ENCODE measurements at places on chromosomes 1 and 21.

DNA sequence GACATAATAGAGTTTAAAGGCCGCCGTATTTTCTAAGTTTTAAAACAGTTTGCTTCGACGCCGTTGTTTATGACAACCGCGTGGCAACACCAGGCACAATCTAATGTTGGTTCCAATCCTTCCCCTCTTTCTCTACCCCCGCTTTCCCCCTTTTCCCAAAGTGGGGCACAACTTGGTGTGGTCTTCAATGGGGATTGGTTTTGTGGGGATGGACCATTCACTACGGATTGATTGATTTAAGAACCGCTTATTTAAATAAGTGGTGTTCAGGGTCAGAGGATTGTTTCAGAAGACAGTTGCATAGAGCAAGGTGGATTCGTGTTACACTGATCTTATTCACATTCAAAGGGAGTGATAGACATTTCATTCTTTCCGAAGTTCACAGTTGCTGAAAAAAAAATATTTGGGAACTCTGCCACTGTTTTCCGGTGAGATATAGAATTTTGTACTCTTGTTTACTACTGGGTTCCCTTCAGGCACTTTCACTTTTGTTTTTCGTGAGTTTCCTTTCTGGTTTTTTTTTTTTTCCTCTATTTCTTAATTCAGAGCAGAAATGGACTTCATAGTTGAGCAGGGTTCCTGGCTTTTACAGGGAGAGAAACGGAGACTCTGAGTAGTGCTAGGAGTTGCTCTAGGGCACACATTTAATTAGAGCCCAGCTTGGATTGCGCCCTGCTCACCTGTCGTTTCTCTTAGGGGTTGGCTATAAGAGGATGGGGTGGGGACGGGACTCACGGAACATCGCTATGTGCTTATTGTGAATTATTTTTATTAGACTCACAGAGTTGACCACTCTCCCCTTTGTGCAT, 79.6 kb upstream of the AK4 start:
- peak; percentile 15 for DNase-seq

- DNase-seq, result no peak
Measured at GRCh38 chr1:35923791-35924221, 7.1 kb upstream of the AGO3 start.

- no peak for DNase-seq
Measured at GRCh38 chr1:74513411-74514300, 1.2 kb upstream of the LRRC53 start.

GRCh38 chr1:28512058-28512611, 6.3 kb downstream of the RCC1 start:
- DNase-seq, result no peak

DNA sequence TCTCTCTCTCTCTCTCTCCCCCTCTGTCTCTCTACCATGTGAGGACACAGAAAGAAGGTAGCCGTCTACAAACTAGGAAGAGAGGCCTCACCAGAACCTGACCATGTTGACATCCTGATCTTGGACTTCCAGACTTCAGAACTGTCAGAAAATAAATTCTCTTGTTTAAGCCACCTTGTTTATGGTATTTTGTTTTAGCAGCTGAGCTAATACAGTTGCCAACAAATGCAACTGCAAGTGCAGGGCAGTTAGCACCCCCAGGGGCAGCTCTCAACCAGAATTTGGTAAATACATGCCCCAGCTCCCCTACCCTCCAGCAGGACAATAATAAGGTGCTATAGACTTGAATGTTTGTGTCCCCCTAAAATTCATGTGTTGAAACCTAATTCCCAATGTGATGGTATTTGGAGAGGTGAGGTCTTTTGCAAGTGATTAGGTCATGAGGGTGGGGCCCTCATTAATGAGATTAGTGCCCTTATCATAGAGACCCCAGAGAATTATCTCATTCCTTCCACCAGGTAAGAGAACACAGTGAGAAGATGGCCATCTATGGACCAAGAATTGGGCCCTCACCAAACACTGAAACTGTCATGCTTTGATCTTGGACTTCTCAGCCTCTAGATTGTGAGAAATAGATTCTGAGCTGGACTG, 6.7 kb upstream of the SLC45A1 start:
- no peak for DNase-seq

- no peak for DNase-seq
Measured at GRCh38 chr1:55622074-55622473, 406.9 kb upstream of the USP24 start.

DNA sequence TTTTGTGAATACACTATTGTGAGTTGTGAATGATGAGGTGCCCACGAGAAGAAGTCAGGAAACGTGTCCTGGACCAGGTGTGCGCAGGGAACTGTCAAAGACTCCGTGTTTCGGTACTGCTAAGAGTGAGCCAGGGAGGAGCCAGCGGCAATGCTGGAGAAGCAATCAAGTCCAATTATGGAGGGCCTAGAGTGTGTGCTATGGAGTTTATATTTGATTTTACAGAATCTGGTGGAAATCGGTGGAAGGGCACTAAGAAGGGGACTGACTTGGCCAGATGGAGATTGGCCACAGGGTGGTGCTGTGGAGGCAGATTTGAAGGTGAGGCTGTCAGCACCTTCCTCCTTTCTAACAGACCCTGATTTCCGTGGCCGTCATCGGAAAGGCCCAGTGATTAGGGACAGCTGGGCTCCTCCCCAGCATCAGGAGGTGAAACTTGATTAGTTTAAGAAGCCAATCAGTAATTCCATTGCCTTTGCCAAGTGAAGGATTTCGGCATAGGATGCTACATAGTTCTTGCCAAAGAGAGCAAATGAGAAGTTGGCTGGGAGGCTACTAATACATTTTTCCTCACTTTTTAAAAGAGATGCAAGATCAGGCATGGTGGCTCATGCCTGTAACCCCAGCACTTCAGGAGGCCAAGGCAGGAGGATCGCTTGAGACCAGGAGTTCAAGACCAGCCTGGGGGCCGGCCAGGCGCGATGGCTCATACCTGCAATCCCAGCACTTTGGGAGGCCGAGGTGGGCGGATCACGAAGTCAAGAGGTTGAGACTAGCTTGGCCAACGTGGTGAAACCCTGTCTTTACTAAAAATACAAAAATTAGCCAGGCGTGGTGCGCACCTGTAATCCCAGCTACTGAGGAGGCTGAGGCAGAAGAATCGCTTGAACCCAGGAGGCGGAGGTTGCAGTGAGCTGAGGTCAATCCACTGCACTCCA, 7.0 kb downstream of the PTCH2 start:
- DNase-seq, result peak; percentile 81

DNA sequence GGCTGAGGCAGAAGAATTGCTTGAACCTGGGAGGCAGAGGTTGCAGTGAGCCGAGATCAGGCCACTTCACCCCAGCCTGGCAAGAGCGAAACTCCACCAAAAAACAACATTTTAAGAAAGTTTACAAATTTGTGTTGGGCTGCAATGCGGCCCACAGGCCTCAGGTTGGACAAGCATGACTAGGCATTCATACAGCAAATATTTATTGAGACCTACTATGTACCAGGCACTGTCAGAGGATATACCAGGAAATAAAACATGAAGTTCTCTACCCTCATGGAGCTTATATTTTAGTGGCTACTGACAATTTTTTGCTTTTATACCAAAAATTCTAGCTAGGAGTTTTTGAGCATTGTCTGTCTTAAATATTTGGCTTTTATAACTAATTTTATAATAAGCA, 23.7 kb downstream of the GNB1 start:
- no peak for DNase-seq

DNA sequence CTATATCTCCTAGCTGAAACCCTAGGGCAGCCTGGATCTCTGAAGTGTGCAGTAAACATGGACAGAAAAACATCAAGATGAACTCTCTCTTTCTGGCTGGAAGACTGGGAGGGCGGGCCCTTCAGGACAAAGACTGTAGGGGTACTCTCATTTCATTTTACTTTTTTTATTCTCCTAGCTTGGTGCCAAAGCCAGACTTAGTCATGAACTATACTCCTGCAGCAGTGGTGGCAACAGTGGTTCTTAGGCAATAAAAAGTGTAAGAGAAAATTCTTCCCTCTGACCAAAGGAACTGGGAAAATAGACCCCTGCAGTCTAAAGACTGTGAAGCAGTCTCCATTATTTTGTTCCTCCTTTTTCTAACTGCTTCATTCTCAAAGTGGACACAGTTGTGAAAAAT, 213.8 kb upstream of the JUN start:
- DNase-seq, result no peak

DNA sequence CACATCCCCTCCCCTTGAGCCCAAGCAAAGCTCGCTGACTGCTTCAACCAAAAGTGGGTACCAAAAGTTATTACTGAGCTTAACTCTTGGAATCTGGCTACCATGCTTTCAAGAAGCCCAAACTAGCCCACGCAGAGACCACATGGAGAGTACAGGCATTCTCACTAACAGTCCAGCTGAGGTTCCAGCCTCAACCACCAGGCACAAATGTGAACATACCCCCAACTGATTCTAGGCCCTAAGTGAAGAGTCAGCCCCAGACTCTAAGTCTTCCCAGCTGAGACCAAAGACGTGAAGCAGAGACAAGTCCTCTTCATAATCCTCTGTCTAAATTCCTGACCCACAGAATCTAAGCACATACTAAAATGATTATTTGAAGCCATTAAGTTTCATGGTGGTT, 36.8 kb downstream of the EVI5 start:
- DNase-seq, result no peak

DNA sequence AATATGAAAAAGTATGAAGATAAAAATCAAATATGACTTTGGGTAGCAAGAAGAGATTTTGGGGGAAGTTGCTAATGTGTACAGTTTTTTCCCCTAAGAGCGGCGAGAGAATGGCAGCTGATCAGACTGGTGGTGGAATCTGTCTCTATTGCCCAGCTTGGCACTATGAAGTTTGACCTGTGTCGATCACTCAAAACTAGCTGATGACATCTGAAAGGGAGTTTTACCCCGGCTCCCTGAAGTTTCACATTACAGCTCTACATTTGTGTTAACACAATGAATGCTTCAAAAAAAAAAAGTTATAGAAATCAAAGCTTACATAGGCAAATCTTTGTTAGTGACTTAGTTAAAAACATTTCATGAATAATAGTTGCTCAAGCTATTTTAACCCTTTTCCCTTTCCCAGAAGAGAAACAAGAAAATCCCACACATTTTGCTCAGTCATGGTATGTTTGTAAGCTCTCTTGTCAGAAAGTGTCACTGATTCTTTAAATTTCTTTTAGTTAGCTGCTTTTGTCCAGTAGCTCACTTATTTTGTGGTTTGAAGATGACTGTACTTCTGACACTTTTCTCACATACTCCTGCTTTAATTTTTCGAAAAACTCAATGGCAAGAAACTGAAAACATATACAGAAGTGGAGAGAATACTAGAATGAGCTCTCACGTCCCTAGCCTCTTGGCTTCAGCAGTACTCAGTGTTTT, 41.3 kb downstream of the DYRK1A start:
- no peak for DNase-seq

DNA sequence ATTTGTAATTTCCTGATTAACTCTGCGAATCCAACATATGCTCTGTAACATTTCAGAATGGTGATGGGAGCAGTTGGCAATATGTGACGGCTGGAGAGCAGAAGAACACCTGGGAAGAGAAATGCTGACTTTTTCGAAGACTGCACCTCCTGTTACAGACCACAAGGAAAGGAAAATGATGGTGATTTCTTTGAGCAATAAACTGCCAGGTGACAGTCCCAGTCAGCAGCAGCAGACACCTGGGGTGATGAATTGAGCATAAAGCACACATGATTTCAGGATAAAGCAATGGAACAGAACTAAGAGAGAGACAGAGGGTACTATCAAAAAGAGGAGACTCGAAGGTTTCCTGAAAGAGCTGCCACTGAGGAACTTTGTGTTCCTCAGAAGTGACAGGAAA, 528.6 kb downstream of the NEGR1 start:
- no peak for DNase-seq

DNA sequence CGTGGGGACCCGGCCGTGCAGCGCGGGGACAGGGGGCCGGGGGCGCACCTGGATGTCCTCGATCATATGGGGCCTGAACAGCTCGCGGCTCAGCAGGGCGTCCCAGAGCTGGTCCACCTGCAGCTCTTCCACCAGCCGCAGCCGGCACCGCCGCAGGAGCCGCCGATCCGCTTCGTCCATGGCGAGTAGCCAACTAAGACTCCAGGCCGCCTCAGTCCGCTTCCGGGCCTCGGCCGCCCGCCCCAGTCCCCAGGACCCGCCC, at the start of gene CASP9:
CASP9 (minus strand) TSS at position 195 of the 262 bp plus-strand sequence; CDS start at position 180, 15 bp downstream.
- DNase-seq, result no peak

DNA sequence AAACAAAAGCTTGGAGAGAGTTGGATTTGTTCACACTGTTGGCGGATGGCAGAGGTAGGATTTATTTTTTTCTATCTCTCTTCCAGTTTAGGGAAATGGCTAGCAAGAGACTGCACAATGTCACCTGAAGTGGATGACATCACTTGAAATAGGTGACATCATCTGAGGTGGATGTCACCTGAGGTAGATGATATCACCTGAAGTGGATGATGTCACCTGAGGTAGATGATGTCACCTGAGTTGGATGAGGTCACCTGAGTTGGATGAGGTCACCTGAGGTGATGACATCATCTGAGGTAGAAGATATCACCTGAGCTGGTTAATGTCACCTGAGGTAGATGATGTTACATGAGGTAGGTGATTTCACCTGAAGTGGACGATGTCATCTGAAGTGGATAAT, 413.4 kb downstream of the DSCAM start:
- DNase-seq, result no peak

DNA sequence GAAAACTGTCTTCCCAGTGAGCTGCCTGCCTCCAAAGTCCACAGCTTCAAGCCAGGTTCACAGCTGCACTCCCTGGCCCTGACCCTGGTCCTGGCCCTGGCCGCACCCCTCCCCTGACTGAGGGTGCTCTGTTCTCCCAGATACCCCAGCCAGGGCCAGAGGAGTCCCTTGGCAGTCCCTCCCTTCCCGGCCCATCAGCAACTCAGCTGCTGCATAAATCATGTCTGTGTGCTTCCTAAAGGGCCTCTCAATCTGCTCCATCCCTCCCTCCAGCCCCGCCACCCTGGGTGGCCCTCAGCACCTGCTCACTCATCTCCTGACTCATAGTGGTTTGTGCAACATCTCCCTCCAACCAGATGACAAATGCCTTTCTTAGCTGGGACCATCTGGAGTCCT, 24.8 kb upstream of the C1orf174 start:
- no peak for DNase-seq

DNA sequence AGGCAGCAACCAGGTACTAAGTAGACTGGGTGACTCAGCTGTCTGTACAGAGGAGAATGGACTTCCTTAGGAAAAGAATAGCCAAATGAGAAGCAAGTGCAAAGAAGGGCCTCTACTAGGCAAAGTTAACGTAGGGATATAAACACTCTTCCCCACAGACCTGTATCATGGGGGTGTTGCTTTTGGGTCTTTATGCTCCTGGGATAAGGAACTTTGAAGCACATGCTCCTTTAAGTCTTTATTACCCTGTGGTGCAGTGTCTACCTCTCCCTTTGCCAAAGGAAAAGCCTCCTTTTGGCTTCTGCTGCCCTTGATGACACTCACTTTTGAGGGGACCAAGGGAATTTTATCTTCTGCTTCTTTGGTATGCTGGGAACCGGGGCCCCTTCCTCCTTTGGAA, 5.0 kb downstream of the RFX5 start:
- no peak for DNase-seq

Measured in GM12891 (cell line).